ENCODE measurements at places on chromosomes 5 and 9.

DNA sequence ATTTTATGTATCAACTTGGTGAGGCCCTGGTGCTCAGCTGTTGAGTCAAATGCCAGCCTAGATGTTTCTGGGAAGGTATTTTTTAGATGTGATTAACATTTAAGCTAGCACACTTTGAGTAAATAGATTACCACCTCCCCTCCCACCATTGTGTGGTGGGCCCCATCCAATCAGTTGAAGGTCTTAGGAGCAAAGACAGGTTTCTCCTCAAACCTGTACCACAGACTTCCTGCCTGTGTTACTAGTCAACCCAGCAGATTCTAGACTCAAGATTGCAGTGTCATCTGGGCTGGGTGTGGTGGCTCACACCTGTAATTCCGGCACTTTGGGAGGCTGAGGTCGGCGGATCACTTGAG, 33.8 kb downstream of the MRPL36 start:
- no peak for DNase-seq

GRCh38 chr5:149770236-149770635, 40.1 kb downstream of the PPARGC1B start:
- no peak for DNase-seq

GRCh38 chr9:101791938-101792337, 53.5 kb upstream of the GRIN3A start:
- no peak for DNase-seq

DNA sequence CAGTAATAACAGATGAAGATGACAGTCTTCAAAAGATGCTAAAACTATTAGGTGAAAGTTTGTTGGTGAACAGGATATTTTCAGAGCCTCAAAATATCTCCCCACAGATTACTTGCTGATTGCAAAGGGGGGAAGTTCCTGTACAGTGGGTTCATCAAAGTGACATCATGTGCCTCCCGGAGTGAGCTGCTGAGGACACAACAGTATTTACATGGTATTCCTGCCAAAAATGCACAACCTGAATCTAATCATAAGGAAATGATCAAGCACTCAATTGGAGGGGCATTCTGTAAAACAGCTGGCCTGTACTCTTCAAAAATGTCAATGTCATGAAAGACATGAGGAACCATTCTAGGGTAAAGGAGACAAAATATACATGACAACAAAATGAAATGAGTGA, 18.9 kb upstream of the GLIS3 start:
- DNase-seq: no peak

GRCh38 chr9:136670576-136671253, 8.0 kb downstream of the EGFL7 start:
- DNase-seq: no peak

- peak; percentile 80 for DNase-seq
These were observed 22.0 kb downstream of the ENHO start for GRCh38 chr9:34500623-34501267.

DNA sequence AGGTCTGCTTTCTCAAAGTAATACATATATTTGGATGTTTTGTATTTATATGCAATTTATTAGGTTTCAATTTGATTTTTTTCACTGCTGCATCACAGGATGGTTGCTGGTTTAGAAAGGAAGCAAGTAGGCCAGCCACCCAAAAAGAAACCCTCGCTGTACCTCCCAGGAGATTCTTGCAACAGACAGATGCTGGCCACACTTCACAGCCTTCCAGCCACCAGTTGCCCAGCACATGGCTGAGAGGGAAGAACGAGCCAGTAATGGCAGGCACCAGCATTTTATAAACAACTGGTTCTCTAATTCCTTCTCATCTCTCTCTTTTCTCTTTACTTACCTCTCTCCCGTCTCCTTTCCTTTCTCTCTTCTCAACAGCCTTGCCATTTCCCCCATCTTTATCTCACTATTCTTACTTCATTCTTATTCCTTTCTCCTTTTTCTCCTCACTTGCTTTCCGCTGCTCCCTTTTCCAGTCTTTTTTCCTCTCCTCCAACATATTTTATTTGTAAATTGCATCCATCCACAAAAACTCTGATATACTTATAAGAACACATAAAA, 38.9 kb downstream of the EFNA5 start:
- no peak for DNase-seq

GRCh38 chr9:102069969-102070368, 331.5 kb upstream of the GRIN3A start:
- DNase-seq: no peak

- peak; percentile 47 for DNase-seq
These were observed 35.8 kb upstream of the PIP5K1B start for GRCh38 chr9:68669218-68669617.

Data from stomach (tissue), 19 donors.